ENCODE measurements at places on chromosomes 1 and 21.

GRCh38 chr1:91604632-91605031, 104.0 kb downstream of the CDC7 start:
- DNase-seq = no peak

DNA sequence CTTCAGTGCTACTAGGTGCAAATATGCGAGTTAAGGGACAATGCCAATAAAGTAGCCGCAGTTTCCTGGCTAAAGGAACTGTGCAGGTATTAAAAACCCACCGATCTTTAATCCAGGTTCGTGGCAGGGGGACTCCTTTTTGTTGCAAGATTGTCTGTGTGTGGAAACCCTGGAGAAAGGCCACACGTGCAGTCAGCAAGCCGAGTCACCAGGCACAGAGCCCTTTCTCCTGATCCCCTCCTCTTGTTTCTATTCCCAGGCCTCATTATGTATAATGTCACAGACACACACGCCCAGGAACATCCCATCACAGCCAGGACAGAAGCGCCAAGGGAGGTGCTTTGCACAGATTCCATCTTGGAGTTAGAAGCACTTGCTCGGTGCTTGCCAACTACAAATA, 528.9 kb downstream of the KIF26B start:
- DNase-seq = no peak

DNA sequence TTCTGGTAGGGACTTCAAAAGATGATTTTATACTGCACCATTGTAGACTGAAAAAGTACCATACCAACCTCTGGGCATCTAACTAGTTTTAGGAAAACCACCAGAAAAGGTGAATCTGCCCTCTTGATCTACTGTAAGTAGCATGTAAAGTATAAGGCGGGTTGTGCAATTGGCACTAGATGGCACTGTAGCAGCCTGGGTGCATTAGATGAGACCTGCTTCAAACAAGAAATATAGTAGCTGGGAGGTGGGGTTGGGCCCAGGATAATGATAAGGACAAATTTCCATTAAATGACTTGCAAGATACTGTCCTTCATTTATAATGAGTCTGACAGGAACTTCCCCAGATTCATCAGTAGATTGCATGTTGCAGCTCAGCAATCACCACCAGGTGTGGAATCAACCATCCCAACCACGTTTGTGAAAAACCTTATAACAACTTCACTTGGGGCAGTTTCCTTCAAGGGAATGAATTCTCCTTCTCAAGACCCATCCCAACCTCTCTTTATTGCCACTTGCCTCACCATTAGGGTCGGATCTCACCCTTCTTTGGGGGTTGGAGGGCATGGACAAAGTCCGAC, 37.3 kb upstream of the IL10 start:
- no peak for DNase-seq

GRCh38 chr21:44349847-44350772, 3.3 kb upstream of the TRPM2 start:
- no peak for DNase-seq

GRCh38 chr1:205972081-205972480, 28.8 kb upstream of the SLC26A9 start:
- no peak for DNase-seq

- no peak for DNase-seq
Observed at GRCh38 chr1:214418391-214418790, 133.0 kb downstream of the PTPN14 start.

- no peak for DNase-seq
Observed at GRCh38 chr1:200364831-200365230, 45.0 kb downstream of the ZNF281 start.

DNA sequence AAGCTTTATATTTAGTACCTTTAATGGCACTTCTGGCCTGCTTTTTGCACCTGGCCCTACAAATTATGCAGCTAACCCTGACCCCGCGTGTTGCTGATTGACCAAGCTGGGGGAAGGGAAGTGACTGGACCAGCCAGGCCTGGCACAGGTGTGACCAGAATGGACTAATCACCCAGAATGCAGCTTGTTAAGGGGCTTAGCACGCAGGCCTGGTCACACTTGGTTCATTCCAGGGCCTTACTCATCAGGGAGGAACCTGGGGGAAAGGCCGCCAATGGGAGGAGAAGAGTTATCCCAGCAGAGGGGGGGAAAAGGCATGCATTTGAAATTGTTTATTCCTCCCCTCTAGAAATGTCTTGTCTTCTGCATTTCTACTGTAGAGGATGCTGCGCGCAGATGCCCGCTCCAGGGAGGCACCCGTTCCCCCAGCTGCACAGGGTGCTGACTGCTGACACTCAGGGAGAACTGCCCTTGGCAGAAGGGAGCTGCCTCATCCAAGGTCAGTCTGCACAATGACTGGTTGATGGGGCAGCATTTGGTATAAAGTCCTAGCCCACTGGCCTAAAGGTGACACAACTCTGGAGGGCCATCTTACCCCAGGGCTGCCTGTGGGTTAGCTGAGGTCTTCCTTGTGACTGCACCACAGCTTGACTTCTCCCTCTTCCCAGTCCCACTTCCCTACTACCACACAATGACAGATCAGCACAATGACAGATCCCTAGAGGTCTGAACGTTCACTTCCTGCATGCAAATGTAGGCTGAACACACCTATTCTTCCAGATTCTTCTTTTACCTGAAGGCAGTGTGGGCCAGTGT, 29.0 kb downstream of the DHCR24 start:
- no peak for DNase-seq

- DNase-seq = no peak
Observed at GRCh38 chr1:57550092-57550491, 126.2 kb upstream of the DAB1 start.

DNA sequence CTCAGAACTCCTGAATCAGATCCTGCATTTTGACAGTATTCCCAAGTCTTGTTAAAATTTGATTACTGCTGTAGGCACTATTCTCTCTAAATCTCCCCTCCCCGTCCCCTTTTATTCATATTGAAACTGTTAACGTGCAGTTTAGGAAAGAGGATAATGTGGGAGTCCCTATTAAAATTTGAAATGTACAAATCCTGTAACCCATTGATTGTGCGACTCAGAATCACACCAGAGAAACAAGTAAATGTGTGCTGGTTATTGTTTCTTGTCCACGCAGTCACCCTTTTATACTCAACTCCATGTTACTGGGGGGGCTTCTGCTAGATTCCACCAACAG, 584 bp upstream of the LTN1 start:
- no peak for DNase-seq

GRCh38 chr1:61935516-61935915, 193.2 kb downstream of the PATJ start:
- DNase-seq = no peak

DNA sequence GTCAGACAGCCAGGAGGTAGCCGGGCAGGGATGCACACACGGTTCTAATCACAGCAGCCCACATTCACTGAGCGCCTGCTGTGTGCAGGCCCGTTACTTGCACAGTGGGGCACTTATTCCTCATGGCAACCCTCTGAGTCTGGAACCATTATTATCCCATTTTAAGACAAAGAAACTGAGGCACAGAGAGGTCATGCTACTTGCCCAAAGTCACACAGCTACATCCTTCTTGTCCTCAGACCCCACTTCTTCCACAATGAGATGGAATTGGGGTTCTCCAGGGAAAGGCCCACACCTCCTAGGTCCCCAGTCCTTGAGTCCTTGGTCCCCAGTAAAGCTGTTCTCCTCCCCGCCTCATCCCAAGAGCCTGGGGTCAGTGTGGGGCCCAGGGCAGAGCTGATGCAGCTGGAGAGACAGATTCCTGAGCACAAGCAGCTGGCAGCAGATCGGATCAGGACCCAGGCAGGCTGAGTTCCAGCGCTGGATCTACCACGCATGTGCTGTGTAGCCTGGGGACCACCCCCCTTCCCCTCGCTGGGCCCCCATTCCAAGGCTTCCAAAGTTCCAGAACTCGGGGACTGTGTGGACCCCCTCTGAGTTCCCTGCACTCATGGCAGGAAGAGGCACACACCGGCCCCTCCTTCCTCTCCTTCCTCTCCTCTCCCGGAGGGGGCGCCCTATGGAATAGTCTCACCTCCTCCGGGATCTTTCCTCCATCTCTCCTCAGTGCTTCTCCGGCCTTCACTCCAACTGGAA, 393.4 kb downstream of the MATN1 start:
- DNase-seq = no peak

DNA sequence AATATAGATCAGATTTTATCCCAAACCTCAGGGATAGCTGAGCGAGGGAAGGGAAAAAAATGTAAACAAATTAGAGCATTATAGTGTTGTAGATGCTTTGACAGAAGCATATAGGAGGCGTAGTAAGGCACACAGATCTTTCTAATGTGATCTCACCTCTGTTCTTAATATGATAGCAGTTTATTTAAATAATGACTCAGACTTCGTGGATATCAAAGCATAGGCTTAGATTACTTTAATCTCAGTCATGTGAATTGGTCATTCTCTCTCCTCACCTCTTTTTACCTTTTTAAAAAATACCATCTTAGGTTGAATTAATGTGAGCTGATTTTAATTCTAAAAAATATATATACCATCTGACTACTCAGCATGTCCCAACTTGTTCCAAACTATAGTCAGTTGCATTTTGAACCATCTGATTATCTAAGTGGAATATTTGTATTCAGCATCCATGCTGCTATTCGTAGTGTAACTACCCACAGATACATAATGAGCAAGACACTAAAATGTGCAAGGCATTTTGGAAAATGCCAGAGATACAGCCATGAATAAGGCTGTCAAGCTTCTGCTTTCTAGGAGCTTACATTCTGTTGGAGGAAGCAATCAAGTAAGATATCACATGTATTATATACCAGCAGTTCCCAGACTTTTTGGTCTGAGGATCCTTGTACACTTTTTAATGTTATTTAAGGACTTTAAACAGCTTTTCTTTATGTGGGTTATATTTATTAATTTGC, 76.7 kb downstream of the OSBPL9 start:
- DNase-seq = no peak

DNA sequence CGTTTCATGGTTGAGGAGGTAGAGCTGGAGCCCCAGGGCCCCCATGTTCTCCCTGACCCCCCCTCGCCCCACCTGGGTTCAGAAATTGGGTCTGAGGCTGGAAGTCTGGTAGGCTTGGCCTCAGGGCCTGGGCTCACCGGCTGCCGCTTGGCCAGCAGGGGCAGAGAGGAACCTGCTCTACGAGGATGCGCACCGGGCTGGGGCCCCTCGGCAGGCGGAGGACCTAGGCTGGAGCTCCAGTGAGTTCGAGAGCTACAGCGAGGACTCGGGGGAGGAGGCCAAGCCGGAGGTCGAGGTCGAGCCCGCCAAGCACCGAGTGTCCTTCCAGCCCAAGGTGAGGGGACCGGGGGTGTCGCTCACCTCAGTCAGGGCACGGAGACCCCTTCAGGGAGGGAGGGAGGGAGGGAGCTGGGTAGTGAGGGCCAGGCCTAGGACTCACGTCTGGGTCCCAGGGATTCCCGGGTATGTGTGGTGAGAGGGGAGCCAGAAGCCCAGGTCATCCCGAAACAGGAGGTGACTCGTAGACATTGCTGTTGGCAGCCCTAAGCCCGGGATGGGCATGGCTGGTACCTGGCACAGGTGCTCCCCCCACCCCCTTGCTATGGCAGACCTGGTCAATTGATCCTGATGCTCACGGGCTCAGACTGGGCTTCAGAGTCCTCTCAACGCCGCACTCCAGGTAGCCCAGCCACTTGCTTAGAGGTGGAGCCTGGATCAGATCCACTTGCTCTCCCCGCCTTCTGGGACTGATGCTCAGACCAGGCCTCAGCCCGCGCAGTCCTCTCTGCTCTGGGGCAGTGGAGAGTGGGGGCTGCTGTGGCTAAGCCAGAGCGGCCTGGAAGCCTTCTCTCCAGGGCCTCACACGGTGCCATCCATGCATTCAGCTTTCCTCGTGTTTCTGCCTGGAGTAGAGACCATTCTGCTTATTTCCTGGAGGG, 68.4 kb downstream of the ARHGEF10L start:
- no peak for DNase-seq

DNA sequence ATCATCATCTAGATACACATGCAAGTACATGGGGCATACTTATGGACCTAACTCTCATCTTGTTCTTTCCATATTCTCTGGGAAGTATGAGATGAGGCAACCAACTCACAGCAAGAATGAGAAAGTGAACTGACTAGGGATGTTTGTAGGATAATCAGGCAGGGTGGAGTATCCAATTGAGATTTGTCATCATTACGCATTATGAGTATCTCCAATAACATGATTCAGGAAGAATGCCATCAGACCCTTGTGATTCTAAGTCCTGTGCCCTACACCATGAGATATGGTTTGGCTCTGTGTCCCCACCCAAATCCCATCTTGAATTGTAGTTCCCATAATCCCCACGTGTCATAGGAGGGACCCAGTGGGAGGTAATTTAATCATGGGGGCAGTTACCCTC, 154.0 kb downstream of the SLC30A10 start:
- no peak for DNase-seq

GRCh38 chr1:23639460-23640095, 52.0 kb upstream of the RPL11 start:
- no peak for DNase-seq

Measured in GM20000 (cell line).